ENCODE measurements at places on chromosomes 2 and 18.
A peak's percentile ranks its signal among the peaks of the same experiment; 100 is the strongest.

- no peak for DNase-seq
Measured at GRCh38 chr2:241350878-241351639, 5.0 kb upstream of the FARP2 start.

- DNase-seq, result peak; percentile 32
Measured at GRCh38 chr2:230441227-230441897, 25.4 kb downstream of the SP100 start.

DNA sequence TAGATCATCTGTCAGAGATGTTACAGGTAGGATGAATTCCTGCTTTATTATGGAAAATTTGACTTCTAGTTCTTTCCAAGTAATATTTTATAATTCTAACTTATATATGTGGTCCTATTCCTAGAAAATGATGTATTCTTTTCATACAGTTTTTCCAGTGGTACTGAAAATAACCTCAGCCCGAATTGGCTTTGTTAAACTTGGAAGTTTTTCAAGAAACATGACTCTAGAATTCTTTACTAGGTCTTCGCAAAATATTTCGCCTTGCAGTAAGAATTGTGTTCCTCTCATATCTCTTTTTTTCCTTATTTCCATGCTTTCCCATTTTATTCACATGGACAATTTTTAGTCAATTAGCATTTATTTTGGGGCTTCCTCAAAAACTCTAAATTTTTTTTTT, 60.5 kb downstream of the BMPR2 start:
- DNase-seq, result no peak

GRCh38 chr2:132788310-132788838, 118.4 kb upstream of the LYPD1 start:
- DNase-seq, result no peak

GRCh38 chr2:213451542-213452239, 167.4 kb downstream of the SPAG16 start:
- DNase-seq, result no peak

GRCh38 chr2:84302513-84303412, 156.3 kb downstream of the SUCLG1 start:
- peak; percentile 8 for DNase-seq

DNA sequence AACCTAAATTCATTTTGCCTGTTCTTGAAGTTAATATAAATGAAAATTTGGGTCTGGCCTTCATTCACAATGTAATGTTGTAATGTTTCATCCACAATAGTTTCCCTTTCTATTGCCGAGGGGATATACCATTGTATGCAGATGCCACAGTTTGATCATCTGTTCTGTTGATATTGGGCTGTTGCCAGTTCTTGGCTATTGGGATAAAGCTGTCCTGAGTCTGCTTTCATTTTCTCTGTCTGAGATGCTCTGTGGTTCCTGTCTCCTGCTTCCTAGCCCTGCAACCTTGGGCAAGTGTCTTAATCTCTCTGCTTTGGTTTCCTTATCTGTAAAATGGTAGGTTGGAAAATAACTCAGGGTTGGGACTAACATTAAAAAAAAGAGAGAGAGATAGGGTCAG, 25.2 kb downstream of the B3GNT2 start:
- no peak for DNase-seq

GRCh38 chr2:7825591-7826312, 856.1 kb upstream of the ID2 start:
- DNase-seq, result no peak

- no peak for DNase-seq
Measured at GRCh38 chr2:28613633-28614501, 118.0 kb downstream of the PLB1 start.

- no peak for DNase-seq
Measured at GRCh38 chr2:58876126-58876525, 635.0 kb upstream of the FANCL start.

DNA sequence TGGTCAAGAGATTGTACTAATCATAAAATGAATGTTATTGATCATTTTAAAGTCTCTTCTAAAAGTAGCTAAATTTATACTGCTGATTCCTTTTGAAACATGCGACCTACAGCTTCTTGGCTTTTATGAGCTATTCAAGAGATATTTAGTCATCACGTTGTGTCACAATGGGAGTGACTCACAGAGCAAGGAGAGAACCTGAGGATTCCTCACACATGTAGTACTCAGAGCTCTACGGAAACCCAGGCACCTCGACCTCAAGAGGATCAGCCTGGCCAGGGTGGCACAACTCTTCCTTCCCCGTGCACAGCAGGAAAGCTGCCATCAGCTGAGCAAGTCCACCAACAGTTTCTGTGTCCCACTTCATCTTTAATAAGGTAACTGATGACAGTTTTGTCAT, at the start of gene DHRS9:
DHRS9 (plus strand) TSS at position 223 of the 400 bp plus-strand sequence. CDS start 12,019 bp downstream, outside the sequence.
- DNase-seq, result no peak

GRCh38 chr2:128422571-128422970, 103.9 kb upstream of the HS6ST1 start:
- no peak for DNase-seq

DNA sequence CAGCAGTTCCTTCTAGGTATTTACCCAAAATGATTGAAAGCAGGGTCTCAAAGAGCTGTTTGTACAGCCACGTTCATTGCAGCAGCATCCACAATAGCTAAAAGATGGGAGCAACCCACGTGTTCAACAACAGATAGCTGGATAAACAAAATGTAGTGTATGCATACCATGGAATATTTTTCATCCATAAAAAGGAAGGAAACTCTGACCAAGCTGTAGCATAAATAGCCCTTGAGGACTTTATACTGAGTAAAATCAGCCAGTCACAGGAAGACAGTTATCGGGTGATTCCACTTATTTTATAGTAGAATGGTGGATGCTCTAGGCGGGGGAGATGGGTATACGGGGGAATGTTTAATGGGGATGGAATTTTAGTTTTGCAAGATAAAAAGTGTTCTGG, 7.5 kb downstream of the TRAPPC12 start:
- no peak for DNase-seq

GRCh38 chr18:26470011-26470637, 78.2 kb downstream of the KCTD1 start:
- no peak for DNase-seq

GRCh38 chr18:2987876-2988790, 24.8 kb downstream of the LPIN2 start:
- DNase-seq, result no peak

DNA sequence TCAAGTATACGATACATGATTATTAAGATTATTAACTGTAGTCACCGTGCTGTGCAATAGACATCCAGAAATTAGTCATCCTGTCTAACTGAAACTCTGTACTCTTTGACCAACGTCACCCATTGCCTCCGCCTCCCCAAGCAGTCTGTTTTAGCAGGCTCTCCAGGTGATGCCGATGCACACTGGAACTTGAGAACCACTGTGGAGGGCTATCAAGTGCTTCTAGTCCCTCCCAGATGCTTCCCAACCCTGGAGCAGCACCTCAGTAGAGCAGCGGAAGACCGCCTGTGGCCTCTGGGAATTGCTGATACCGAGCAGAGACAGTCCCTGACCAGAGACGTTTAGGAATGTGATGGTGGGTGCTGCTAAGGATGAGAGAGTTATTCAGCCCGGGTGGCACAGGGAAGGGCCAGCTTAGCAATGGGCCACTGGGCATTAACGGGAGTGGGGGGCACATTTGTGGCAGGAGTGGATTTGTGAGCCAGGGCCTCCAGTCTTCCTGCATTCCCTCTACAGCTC, 50.7 kb downstream of the LIPG start:
- DNase-seq, result no peak

- DNase-seq, result no peak
Measured at GRCh38 chr2:119826370-119826961, 66.7 kb downstream of the PTPN4 start.

GRCh38 chr2:85839461-85839860, 49.3 kb downstream of the ST3GAL5 start:
- DNase-seq, result no peak

- no peak for DNase-seq
Measured at GRCh38 chr18:57928466-57928865, 115.6 kb upstream of the NEDD4L start.

GRCh38 chr2:220377482-220378155, 750.2 kb downstream of the SLC4A3 start:
- no peak for DNase-seq

DNA sequence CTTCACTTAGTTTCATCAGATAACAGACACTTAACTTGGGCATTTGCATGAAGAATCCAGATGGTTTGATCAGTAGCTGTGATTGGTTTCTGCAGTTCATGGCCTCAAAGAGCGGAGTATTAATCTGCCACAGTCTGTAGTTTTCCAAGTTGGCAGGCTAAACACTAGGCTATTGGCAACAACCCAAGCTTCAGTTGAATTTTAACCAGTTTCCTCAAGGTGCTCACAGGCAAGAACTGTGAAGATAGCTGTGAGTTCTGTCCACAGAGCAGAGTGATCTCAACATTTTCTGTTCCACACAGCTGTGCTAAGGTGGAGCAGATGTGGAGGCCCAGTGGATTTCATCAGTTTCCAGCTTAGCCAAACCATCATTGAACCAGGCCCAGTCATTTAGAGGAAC, 469.5 kb upstream of the LINC00305 start:
- no peak for DNase-seq
